ENCODE measurements at places on chromosomes 13 and 19.

DNA sequence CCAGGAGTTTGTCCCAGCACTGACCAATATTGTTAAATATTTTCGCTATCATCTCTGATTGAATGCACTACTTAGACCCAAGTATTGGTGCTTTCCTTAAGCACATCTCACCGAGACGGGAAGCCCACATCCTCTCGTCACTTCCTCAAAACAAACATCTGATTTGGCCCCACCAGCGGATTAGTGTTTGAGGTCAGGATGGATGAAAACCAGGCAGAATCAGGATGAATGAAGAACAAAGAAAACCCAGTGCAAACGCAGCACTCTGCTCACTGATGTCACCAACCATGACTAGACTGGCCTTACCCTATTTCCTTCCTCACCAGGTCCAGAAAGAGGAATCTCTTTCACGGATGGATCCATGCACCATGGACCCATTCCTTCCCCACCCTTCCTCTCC lies 6.0 kb downstream of the PLAUR start:
- no peak for DNase-seq

- peak; percentile 39 for DNase-seq
These were observed 181.3 kb downstream of the LIG4 start for GRCh38 chr13:108033800-108034707.

- DNase-seq: no peak
These were observed 193.6 kb downstream of the IRS2 start for GRCh38 chr13:109592770-109593169.

DNA sequence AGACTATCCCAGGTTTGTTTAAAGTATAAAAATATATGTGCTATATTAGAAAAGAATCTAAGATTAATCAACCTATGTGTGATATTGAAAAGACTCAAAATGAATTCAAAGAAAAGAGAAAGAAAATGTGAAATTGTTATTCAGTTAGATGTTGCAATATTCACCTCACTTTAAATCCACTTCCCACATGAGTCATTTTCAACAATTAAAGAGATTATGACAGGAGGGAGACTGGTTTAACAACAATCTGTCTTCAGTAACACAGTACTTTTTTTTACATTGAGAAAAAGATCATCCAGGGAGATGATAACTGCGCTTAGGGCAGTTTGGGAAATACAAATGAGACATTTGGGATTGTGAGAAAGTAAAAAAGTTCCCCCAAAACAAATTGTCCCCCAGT lies 1246.2 kb downstream of the SLITRK1 start:
- no peak for DNase-seq

DNA sequence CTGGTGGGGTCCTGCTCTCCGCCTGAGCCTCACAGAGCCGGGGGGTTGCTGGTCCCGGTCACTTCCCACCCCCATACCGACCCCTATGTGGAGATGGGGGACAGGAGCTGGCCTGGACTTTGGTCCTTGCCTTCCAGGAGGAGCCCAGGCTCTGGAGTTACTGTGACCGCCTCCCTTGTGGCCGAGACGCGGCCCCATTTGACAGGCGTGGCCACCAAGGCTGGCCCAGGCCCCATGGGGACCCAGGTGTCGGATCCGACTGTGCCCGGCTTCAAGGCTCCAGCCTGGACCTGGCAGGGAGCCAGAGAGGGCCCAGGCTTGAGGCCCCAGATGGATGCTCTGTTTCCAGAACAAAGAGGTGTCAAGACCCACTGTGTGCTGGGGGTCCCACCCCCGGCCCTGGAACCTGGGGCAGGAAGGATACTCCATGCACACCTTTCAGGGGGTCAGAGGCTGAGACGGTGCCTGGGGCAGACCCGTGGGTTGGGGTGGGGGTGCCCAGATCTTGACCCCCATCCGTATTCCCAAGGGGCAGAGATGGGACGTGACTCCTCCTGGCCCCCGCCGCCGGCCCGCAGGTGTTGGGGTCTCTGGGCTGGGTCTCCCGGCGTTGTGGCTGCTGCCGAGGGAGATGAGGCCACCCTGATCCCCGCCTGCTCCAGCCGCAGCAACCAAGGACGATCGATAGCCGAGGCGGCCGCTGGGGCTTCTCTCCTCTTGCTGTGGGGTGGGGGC lies 47.8 kb upstream of the TCF3 start:
- DNase-seq: no peak
